Brain microvascular endothelial cell (primary cell): ENCODE measurements at places on chromosomes 6 and 20.
A peak's percentile ranks its signal among the peaks of the same experiment; 100 is the strongest.

- DNase-seq, result no peak
Measured at GRCh38 chr6:106214531-106214930, 111.0 kb downstream of the ATG5 start.

GRCh38 chr6:135722190-135722589 lies 129.3 kb upstream of the PDE7B start:
- DNase-seq, result no peak

GRCh38 chr20:63194797-63195173 lies 21.1 kb downstream of the YTHDF1 start:
- DNase-seq, result no peak

DNA sequence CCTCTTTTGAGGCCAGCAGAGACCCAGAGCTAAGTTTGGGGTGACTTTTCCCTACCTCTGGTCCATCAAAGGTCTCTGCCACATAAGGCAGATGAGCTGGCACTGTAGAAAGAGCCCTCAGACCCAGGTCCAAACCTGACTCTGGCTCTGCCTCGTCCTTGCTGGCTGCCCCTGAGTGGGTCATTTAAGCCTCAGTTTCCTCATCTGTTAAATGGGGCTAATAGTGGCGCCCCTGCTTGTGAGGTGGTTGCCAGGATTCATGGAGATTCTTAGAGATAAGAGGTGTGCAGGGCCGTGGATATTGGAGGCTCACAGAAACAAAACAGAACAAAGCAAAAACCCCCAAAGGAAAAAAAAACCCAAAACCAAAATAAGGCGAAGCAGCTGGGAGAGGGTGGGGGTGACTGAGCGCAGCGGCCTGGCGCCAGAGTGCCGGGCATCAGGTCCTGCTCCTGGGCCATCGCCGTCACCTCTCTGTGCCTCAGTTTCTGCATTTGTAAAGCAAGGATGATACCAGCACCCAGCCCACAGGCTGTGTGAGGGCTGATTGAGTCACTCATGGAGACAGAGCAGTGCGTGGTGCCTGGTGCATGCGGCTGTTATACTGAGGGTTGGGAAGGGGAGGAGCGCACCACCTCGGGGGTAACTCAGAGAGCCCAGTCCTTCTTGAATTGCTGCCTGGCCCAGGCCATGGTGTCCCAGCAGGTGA lies 133.8 kb upstream of the PTPN1 start:
- no peak for DNase-seq

DNA sequence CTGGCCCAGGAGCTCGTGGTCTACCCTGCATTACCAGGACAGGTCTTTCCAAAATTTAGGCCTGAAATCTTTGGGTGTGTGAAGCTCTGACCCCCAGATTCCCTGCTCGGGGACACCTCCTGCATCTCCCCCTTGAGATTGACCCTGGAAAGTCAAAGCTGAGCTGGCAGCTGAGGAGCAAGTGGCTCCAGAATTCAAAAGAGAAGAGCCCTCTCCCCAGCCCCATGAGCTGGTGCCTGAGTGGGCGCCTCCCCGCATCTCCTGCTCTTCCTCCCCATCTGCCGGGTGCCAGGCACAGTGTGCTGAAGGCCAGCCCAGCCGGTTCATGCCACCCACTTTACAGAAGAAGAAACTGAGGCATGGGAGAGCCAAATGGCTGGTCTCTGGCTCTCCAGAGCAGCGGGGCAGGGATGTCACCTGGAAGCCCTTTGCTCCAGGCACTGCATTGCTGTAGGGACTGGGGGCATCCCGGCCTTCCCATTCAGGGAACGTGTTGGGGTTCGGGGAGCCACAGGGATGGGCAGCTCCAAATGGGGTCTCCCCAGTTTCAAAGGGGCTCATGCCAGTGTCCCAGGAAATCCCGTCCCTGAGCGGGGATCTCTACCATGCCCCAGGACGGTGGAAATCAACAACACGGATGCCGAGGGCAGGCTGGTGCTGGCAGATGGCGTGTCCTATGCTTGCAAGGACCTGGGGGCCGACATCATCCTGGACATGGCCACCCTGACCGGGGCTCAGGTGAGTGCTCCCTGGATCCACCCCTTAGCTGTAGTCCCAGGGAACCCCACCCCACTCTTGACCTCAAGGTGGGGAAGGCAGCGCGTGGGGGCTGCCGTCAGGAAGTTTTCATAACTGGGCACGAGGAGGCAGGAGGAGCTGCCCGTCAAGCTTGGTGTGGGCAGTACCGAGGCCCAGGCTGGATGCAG lies 20.5 kb downstream of the NPEPL1 start:
- no peak for DNase-seq

- DNase-seq, result no peak
Measured at GRCh38 chr6:147221739-147222138, 17.5 kb downstream of the STXBP5 start.

GRCh38 chr6:65098349-65098748 lies 608.7 kb downstream of the EYS start:
- no peak for DNase-seq

DNA sequence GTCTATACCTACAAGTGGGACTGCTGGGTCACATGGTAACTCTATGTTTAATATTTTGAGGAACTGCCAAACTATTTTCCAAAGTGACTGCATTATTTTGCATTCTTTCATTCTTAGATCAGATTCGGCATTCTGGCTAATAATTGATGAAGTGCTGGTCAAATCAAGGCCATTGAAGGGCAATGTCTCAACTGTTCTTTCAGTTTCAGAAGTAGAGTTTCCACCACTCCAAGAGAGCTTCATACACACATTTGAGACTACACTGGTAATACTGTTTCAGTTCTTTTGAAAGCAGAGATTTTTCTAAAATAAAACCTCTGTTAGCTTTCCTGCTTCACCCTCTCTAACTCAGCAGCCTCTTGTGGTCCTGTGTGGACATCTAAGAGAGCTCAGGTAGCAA lies 154.5 kb downstream of the CFAP61 start:
- no peak for DNase-seq

- no peak for DNase-seq
Measured at GRCh38 chr6:74057326-74057725, 361.3 kb downstream of the CD109 start.

- no peak for DNase-seq
Measured at GRCh38 chr20:61072398-61072797, 179.7 kb upstream of the CDH4 start.

GRCh38 chr6:66184091-66184490 lies 477.1 kb upstream of the EYS start:
- no peak for DNase-seq

DNA sequence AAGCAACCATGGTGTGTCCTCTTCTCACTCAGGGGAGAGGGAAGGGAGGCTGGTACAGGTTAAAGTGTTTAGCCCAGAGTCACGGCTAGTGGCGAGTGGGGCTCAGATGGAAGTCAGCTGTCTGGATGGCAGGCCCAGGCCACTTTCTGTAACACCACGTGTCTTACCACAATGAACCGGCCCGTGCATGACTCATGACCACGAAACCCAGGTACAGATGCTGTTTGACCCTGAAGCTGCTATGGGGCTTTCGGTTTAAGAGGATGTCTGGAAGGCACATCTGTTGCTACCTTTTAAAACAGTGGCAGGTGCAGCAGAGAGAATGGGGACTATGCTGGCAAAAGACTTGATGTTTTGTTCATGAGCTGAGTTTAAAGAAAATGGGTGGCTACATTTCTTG lies 36.5 kb upstream of the MPC1 start:
- DNase-seq, result peak; percentile 8

DNA sequence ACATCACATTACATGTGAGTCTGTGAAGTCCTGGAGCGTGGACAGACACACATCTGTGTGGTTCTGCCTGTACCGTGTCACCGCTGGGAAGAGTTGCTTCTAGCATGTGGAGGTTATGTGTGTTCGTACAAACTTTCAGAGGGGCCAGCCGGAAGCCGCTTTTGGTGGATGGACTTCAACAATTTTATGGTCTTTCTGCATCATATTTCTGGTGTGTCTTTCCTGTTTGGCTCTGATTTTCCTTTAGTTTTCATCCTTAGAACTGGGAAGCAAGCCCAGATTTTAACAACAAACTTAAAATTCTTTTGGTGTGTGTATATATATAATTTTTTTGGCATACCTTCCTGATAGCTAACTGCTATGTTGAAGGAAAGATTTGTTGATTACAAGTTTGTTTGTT lies 71.2 kb downstream of the TIAM2 start:
- DNase-seq, result no peak

- DNase-seq, result no peak
Measured at GRCh38 chr20:60760256-60761000, 491.6 kb upstream of the CDH4 start.

GRCh38 chr6:116387374-116387773 lies 16.6 kb downstream of the DSE start:
- peak; percentile 56 for DNase-seq

GRCh38 chr20:31606804-31607639 lies 1.9 kb downstream of the ID1 start:
- no peak for DNase-seq

DNA sequence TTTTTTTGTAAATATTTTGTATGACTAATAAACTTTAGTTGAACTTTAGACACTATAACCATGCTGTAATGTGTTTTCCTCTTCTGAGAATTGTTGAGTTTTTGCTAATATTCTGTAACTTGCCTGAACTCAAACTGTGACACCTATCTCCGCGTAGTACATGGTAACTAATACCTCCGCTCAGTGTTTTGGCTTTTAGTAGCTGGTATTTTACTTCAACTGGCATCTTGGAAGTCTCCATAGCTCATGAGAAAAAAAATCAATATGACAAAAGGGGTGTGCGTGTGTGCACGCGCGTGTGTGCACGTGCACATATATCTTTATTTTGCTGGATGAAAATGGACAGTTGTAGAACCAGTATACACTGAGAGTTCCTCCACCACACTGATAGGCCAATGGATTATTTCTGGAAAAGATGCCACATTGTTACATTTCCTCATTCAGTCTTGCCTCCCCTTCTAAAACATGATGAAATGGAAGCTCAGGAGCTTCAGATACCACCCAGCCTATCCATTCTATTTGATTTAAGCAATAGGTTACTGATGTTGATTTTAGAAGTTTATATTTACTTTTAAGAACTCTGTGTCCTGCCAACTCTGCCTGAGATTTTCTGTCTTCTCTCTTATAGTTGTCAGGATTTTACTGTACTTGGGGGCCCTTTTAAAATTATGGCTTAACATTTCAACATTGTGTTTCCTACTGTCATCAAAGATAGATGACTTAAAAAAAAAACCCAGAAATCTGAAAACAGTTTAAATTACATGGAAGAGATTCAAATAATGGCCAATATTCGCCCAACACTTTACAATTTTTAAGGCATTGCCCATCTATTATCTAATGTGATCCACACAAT lies 16.3 kb upstream of the ADGRG6 start:
- DNase-seq, result no peak

GRCh38 chr20:50514750-50515149 lies 4.6 kb downstream of the PTPN1 start:
- no peak for DNase-seq

DNA sequence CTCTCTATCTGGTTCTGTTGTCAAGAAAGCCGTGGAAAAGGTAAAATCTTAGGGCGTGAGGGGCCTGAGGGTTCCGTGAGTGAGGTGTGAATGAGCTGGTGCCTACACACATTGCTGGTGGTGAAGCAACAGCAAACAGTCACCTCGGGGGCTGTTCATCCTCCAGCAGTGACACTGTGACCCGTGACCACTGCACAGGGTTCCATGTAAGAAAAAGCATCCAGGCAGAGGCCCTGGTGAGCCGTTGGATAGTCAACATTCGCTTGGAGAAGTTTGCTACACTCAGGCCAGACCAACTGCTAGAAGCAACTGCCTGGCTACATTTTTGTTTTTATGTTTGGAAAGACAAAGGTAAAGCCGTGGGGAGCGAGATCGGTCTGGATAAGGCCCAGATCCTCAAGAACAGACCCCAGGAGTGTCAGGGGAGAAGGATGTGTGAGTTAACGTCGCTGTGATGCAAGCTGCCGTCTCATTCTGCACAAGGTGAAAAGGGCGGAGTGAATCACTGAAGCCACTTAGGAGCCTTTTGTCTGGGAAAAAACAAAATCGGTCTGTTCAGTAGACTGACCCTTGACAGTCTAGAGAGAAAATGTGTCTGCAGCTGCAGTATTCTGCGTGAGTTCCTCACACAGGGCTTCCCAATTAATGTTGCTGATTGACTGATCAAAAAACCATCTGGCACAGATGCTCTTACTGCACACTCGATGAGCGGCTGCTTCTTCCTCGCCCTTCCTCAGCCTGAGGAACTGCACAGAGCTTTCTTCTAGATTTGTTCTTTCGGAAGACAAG lies 404.0 kb downstream of the SMOC2 start:
- no peak for DNase-seq

- no peak for DNase-seq
Measured at GRCh38 chr20:62061851-62062423, 3.7 kb downstream of the TAF4 start.

DNA sequence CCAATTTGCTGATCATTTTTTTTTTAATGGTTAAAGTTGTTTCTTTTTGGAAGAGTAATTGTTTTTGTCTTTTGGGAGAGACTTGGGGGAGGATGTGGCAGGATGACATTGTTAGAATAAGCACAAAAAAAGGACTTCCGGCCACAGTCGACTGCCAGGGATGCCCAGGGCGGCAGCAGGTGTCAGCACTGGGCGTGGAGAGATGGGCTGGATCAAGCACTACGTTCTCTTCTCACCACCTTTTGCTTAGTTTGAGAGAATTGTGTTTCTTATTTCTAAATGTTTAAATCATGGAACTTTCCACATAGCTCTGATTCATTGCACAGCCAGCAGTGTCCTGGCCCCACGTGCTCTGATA lies 104.6 kb upstream of the FRMD1 start:
- DNase-seq, result no peak

DNA sequence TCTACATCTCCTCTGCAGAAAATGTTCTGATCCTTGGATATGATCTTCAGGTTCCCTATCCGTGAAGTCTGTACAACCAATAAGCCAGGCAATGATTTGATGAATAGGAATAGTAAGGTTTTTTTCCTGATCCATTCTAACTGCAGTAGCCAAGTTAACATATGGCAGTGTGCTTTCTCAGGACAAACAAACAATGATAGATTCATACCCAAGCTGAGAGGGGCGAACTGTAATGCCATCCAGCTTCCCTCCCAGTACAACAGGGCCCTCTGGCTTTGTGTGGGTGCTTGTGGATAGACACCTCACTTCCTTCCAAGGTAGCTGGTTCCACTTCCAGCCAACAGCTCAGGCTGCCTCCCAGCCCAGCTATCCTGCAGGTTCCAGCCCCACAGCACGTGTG lies 359.2 kb downstream of the CDH26 start:
- no peak for DNase-seq

DNA sequence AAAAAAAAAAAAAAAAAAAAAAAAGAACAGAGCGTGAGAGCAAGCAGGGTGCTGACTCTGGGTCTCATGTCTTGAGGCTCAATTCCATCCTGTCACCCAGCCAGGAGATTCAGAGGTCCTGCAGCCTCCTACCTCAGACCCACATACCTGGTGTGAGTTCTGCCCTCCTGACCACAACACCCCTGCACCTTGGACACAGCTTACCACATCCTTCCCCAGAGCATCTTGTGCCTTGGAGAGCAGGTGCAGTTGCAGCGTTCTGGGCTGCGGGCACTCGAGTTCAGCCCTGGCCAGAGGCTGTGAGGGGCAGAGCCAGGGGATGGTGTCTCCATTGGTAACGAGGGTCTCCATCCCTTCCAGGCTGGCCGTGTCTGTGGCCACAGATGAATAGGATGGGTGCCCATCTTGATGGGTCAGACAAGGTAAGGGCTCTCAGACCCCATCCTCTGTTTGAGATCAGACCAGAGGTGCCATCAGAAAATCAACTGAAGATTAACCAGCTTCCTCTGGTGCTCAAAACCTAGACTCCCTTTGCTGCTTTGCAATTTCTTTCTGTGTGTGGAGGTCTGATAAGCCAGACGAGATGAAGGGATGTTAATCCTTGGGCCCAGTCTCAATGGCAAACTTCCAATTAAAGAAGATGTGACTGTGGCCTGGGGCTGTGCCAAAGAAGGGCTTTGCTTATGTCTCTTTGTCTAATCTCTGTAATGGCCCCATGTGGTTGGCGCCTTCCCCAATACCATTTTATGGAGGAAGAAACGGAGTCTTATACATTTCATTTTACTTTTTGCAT lies 14.7 kb upstream of the ZNF831 start:
- no peak for DNase-seq
